ENCODE measurements at places on chromosomes 13 and 19.

DNA sequence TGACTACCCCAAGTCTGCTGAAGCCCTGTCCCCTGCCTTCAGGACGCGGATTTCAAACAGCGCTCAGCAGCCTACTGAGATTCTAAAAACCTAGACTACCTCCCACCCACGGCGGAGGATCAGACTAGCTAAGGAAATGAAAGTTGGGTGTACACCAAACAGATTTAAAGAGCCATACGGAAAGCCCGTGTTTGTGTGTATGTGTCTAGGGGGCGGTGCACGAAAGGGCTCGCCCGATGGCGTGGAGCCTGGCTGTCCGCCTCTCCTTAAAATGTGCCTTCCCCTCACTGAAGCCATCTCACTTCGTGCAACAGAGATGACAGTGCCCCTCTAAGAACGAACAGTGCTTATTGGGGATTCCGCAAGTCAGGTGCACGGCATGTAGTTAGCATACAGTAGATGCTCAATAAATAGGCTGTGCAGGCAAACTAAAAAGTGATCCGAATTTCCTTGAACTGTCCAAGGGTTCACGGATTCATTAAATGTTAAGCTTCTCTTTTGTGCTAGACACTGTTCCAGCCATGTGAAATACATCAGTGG lies 639 bp downstream of the LENG1 start:
- DNase-seq = peak; percentile 59

- no peak for DNase-seq
Observed at GRCh38 chr13:45713721-45714120, 11.6 kb downstream of the CBY2 start.

DNA sequence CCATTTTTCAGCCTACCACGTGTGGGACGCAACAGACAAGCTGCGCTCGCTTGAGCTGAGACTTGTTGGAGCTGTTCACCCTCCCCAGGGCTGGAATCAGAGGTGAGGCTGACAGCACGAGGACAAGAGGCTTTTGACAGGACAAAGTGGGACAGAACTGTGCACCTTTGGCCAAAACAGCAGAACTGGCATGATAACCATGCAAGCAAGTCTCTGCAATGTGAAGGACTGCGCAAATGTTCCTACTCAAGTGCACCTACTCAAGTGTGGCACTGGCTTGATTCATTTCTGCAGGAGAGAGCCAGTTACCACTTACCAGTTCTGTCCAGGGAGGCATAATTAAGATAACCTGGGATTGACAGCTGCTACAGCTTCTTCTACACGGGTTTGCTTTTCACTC lies 62.2 kb upstream of the TM9SF2 start:
- no peak for DNase-seq

DNA sequence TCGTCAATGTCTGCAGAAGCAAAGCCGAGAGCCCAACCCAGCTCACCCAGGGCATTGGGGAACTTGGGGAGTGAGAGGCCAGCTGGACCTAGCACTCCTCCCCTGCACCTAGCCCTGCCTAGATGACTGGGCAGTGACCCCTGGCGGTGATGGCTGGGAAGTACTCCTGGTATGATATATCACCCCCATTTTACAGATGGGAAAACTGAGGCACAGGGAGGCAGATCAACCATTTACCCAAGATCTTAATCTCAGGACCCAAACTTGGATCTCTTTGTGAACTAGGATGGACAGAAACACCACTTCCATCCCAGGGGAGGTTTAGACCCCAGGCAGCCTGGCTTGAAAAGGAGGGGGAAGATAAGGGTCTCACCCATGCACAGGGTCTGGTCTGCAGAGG lies 43.5 kb downstream of the CCL25 start:
- DNase-seq = no peak

GRCh38 chr19:45235485-45235884 lies 9.7 kb downstream of the EXOC3L2 start:
- no peak for DNase-seq

DNA sequence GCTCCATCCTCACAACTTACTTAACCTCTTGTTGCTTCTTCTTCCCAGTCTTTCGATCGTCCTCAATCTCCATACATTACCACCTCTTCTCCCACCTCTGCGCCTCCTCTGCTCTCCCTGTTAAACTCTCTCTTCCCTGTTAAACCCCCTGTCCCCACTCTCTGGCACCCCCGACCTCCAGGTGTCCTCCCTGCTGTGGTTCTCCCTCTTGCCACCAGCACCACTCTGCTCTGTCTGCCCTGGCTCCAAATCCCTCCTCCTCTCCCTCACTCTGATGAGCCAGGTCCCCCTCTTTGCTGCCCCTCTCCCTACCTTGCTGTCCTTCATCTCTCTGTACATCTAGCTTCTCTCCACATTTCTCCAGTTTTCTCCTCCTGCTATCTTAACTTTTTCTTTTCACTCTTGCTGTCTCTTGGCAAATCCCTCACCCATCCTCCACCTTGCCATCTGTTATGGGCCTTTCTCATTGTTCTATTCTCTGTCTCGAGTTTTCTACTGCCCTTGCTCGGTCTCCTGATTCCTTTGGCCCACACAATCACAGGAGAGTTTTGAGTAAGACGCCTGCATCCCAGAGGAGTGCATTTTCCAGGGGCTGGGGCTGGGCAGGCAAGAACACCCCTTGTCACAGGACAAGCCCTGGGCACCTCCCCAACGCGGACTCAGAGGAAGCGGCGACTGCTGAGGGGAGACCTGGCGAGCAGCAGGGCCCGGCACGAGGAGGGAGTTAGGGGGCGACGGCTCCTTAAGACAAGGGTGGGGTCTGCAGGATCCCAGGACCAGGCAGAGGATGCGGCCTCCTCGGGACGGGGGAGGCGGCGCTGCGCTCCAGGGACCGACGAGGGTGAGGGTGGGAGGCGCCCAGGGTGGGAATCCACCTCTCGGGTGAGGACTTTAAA lies 21.4 kb upstream of the ERVV-1 start:
- no peak for DNase-seq

All from activated CD8-positive, alpha-beta T cell treated with anti-CD3 and anti-CD28 coated beads, Interleukin-2, amount 10 ng/mL, durations not matched to agents 7 days and 5 days (primary cell).